Stomach (tissue), 19 donors: ENCODE measurements at places on chromosomes 4 and X. TPM values are rescaled to one million over a fixed set of nuclear protein-coding genes. Genes with fewer than 3 reads are reported as not detected.
A peak's percentile ranks its signal among the peaks of the same experiment; 100 is the strongest.

GRCh38 chrX:141176586-141177451 is at the start of gene LDOC1:
LDOC1 (minus strand) TSS chrX:141177129; CDS start chrX:141177021, 108 bp downstream.
- peaks cover 4% of the 10 kb centered on the region for H3K27me3 ChIP-seq
- H3K27ac ChIP-seq, result peak within 1 kb of the TSS; percentile 43
- no peaks in the 10 kb centered on the region for H3K4me1 ChIP-seq
- H3K4me3 ChIP-seq, result peak within 1 kb of the TSS; percentile 58
- H3K36me3 ChIP-seq, result no peaks in the 10 kb centered on the region
- peak; percentile 73 for DNase-seq

The HTATSF1 gene
- total RNA-seq, result 61.9 TPM

DNA sequence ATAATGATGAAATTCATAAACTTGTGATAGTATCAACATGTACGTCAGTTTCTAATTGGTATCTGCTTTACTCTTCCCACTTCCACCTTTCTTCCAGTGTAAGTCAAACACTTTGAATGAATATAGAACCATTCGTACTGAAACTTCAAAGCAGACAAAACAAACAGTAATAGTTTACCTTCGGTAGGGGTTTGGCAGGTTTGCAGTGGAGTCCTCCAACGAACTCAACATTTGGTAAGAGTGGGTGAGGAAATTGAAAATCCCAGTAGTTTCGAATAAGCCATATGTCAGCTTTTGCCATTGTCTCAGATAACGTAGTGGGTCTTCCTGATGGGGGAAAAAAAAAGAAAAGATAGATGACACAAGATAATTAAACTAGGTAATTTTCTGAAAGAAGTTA is 2.2 kb downstream of the UGT2B4 start:
- no peaks in the 10 kb centered on the region for H3K27me3 ChIP-seq
- no peaks in the 10 kb centered on the region for H3K4me1 ChIP-seq
- DNase-seq, result no peak

DNA sequence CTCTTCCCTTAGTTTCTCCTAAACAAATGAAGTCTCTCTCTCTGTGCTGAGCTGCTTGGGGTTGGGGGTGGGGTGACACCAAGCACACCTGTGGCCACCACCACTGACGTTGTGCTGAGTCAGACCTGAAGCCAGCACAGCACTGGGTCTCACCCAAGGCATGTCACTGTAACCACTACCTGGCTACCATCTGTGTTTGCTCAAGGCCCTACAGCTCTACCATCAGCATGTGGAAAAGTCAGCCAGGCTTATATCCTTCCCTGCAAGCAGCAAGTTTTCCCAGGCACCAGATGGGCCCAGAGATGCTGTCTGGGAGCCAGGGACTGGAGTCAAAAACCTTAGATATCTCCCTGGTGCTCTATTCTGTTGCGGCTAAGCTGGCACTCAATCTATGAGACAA is 6.9 kb downstream of the CXCL10 start:
- no peaks in the 10 kb centered on the region for H3K36me3 ChIP-seq
- H3K4me3 ChIP-seq, result no peak overlapping the region
- H3K4me1 ChIP-seq, result peaks cover 14% of the 10 kb centered on the region
- H3K27me3 ChIP-seq, result no peaks in the 10 kb centered on the region

GRCh38 chr4:182137343-182137742 is 105.9 kb upstream of the TENM3 start:
- DNase-seq, result no peak
- no peak overlapping the region for H3K27ac ChIP-seq
- no peaks in the 10 kb centered on the region for H3K36me3 ChIP-seq
- H3K4me3 ChIP-seq, result no peak overlapping the region
- peaks cover 53% of the 10 kb centered on the region for H3K27me3 ChIP-seq

The SMARCA1 gene
- 39.0 TPM for total RNA-seq

DNA sequence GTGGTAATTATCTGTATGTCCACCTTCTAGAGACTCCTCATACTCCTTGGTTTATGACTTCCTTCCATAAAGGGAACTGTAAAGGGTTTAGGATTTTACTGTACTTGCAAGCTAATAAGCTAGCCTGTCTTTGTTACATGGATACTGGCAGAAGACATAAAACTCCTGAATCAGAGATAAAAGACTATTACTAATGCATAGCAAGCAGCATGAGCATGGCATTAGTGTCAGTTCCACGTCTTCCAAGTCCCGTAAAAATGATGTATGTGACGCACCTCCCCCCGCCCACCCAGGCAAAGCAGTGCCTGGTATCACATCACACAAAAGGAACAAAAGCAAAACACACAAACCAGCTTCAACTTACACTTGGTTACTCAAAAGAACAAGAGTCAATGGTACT is 71.0 kb downstream of the SLC10A6 start:
- no peaks in the 10 kb centered on the region for H3K4me1 ChIP-seq
- DNase-seq, result no peak
- no peak overlapping the region for H3K4me3 ChIP-seq
- H3K36me3 ChIP-seq, result no peaks in the 10 kb centered on the region
- no peaks in the 10 kb centered on the region for H3K27me3 ChIP-seq

DNA sequence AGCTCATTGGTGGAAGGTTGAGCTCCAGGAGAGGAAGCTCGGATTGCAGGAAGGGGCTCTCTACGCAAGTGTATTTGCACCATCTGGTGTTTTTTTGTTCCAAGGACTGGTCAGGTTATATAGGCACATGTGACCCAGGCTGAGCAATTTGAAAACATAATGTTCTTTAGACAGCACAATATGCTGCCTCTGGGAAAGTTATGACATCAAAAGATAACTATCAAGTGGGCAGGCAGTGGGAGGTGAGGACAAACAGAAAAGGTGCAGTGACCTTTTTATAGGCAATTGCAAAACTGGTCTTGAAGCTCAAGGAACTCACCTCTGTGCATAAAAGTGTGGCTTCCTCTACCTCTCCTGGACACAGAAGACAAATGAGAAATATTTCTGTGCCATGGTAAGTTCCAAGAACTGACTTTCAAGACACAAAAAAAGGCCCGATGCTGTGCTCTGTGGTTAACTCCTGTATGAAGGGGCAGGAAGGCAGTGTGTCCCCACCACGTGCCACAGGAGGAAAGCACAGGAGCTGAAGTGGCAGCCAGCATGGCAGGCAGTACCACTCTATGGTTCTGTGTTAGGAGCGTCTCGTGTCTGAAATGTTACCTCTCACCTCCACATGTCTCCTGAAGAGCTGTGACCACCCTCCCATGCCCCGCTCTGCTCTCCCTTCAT is 128.6 kb downstream of the SHROOM3 start:
- H3K27me3 ChIP-seq, result no peaks in the 10 kb centered on the region
- no peaks in the 10 kb centered on the region for H3K36me3 ChIP-seq
- no peak for DNase-seq
- peak overlapping the region; percentile 32 for H3K27ac ChIP-seq
